Right atrium auricular region (tissue), 2 donors: ENCODE measurements at places on chromosomes 2 and 18.

GRCh38 chr2:20052861-20053281 lies 1.4 kb upstream of the LAPTM4A start:
- peak; percentile 87 for DNase-seq

DNA sequence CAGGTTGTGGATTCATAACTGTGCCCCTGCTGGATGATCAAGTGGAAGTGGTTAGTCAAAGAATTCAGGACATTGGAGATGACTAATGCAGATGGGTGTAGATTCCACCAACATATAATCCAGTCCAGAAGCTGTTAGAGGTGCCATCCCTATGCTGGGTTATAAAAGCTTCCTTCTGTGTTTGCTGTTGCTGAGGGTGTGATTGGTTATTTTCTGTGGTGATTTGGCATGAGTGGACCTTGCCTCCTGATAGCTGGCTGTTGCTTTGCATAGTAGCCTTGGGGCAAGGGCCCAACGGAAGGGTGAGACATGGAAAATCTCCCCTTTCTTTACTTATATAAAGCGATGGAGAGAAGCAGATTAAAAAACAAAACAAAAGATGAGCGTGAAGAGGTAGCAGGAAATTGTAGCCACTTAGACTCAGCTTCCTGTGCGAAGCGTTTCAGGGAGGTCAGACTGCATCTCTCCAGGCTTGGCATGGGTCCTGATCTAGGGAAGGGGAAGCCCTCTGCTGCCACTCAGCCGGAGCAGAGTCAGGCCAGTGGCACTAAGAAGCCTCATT lies 190.4 kb downstream of the FMNL2 start:
- no peak for DNase-seq

DNA sequence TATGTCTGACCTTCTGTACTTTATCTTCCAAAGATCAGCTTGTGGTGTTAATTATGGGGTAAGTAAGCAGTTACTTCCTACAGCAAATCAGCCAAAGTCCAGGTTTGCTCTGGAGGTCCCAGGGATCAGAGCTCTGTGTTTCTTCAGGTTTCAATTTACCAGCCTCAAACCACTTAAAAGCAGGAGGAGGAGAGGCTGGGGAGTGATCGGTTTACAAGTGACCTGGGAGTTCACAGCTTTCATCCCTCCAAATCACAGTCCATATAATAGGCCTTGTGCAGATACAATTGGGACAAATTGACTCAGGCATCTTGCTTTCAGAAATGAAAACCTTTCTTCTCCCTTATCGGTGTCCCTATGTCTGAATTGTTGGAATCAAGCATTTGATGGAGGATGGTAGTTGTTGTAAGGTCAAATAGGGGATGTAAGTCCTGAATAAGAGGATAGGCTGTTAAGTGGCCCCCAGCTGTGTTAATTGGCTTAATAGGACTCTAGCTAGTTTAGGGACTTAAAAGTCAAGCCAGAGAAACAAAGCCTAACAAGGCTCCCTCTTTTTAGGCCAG lies 188.0 kb upstream of the NT5C1B start:
- no peak for DNase-seq

- DNase-seq: no peak
Measured at GRCh38 chr2:70188460-70188859, 2.4 kb downstream of the C2orf42 start.

- no peak for DNase-seq
Measured at GRCh38 chr18:52715421-52715820, 375.4 kb downstream of the DCC start.

- DNase-seq: no peak
Measured at GRCh38 chr18:49743117-49743567, 70.2 kb downstream of the ACAA2 start.

DNA sequence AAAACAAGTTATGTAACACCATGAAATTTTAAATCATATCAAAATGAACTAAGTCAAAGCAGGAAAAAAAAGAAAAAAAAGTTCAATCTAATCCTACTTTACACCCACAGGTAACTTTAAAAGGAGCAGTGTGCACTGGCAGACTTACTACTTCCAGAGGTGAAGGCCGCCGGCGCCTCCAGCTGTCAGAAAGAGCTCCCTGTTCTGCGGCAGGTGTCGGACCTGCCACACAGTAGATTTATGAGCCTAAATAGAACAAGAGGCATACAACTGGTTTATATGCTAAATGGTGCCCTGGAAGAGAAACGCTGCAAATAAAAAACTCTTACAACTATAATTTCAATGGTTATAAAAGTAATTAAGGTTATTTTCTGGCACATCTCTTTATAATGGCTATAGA lies 23.1 kb upstream of the PNO1 start:
- DNase-seq: no peak

DNA sequence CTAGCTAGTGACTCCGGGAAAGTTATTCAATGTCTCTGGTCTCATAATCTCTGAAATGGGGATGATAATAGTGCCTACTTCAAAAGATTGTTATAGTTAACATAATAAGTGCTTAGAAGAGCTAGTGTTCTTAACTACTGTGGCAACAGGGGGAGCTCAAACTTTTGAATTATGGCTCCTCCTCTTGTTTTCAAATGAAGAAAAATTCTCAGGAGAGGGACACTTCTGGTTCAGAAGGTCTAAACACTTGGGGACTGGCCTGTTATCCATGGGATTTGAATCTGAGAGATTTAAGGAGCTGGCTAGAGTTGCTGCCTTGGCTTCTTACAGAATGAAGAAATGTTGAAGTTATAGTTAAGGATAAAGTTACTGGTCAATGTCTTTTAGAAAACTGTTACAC lies 92.2 kb upstream of the ITGB6 start:
- no peak for DNase-seq

GRCh38 chr2:107602801-107603200 lies 223.9 kb upstream of the RGPD4 start:
- DNase-seq: no peak

DNA sequence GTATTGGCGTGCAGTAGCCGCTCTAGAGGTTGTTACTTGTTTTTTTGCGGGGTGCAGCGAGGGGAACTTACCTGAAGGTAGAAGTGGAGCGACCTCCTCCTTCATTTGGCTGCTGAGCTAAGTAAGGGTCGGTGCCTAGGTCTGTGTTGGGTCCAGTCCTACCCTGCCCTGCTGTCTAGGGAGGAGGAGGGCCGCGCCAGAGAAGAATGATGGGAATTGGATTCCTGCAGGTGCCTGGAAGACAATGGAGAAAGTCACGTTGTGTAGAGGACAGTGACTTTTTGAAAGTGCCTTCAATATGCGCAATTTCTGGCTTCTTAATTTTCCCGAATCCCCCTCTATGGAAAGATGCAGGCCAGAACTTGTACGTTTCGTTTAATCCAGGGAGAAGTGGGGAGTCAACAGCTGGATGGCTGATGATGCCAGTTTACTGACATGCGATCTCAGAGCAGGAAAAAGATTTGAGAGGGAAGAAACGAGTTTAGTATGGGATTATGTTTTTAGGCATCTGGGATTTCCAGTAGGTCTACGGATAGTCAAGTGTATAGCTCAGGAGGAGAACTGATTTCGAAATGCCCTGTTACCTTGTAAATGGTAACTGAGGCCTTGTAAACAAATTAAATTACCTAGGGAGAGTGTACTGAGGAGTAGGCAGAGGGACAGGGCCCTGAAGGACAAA lies 653 bp downstream of the MRPS9 start:
- DNase-seq: no peak

- no peak for DNase-seq
Measured at GRCh38 chr2:211836409-211836808, 702.2 kb downstream of the ERBB4 start.

GRCh38 chr2:111185361-111186022 lies 64.8 kb downstream of the BCL2L11 start:
- no peak for DNase-seq

DNA sequence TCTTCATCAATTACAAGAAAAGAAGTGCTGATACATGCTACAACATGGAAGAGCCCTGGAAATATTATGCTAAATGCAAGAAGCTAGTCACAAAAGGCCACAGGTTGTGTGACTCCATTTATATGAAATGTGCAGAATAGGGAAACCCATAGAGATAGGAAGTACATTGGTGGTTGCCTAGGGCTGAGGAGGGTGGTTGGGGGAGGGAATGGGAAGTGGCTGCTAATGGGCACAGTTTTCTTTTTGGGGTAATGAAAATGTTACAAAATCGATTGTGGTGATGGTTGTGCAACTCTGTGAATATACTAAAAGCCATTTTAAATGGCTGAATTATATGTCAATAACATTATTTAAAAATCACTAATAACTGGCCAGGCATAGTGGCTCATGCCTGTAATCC lies 24.3 kb upstream of the RESP18 start:
- DNase-seq: no peak

DNA sequence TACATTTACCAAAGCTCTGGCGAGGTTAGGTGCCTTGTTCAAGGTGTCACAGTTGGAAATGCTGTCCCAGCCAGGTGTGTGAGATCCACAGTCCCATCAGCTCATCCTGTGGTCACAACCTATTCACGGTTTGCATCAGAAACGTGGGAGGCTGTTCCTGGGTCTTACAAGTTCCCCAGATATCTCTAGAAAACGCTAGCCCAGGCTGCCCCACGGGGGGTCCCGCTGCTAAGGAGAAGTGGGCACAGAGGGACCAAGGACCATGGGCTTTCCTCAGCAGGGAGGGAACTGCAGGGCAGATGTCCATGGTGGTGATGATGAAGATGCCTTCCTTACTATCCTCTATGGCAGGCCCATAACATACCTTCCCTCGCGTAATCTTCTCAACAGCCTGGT lies 649 bp downstream of the FECH start:
- DNase-seq: no peak

DNA sequence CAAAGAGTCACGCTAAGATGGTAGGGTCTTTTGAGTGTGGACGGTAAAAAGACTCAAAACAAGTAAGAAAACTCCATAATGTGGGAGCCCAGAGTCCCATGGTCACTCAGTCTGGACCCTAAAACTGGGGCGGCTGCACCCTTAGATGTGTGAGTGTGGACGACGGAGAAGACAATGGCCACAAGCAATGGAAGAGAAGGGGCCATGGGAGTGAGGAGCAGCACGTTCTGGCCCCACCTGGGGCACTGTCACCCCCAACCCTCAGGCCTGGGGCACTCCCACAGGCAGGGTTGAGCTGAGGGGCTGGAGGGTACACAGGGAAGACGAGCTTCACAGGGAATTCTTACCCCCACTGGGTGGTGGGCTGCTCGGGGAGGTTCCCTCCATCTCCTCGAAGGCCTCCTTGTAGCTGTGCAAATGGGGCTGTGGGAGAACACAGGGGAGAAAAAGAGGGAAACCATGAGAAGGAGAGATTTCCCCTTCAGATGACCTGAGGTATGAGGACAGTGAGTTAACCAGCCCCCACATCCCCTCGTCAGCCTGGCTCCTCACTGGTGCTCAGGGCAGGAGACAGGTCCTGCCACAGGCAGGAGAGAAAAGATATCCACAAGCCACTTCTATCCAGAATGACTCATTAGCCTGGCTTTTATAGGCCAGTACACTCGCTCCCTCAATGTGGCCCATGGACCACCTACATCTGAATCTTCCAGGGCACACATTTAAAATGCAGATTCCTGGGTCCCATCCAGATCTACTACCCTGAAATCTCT lies 167.9 kb downstream of the TNS1 start:
- no peak for DNase-seq
